ENCODE measurements at places on chromosomes 5 and 9. TPM values are rescaled to one million over a fixed set of nuclear protein-coding genes. Genes with fewer than 3 reads are reported as not detected.

Gene HTR4
- total RNA-seq: not detected

Gene FOXD4
- total RNA-seq: 0.33 TPM

Gene SPATA31C1
- not detected for total RNA-seq

Gene EIF4E1B
- not detected for total RNA-seq

Gene SCGB3A2
- total RNA-seq: not detected

Gene PCDHB8
- total RNA-seq: 0.19 TPM

Gene LMX1B
- 0.77 TPM for total RNA-seq

Gene C6
- total RNA-seq: not detected

Gene GRM6
- not detected for total RNA-seq

Gene NXNL2
- total RNA-seq: 0.85 TPM

Gene COL27A1
- total RNA-seq: 9.4 TPM

Gene ARHGEF39
- total RNA-seq: 16.1 TPM

Gene TMEM174
- not detected for total RNA-seq

Gene EXOSC3
- total RNA-seq: 78.2 TPM

Gene MSX2
- total RNA-seq: 4.6 TPM

Gene WDR36
- total RNA-seq: 17.4 TPM

Gene B4GALT1
- 196 TPM for total RNA-seq

Gene ADCY2
- not detected for total RNA-seq

Gene SYNPO
- 26.6 TPM for total RNA-seq

Gene SFXN1
- total RNA-seq: 91.3 TPM

Gene TAF11L10
- not detected for total RNA-seq

Gene PCDHB10
- total RNA-seq: not detected

Gene LMAN2
- total RNA-seq: 194 TPM

Gene NTNG2
- total RNA-seq: 3.1 TPM

Gene LCN15
- not detected for total RNA-seq

Gene SH2D3C
- total RNA-seq: 0.15 TPM

Gene NNT
- 11.7 TPM for total RNA-seq

Gene F2RL2
- 3.3 TPM for total RNA-seq

Gene SLC45A2
- not detected for total RNA-seq

Gene BAAT
- total RNA-seq: 0.23 TPM

Gene NUDT12
- total RNA-seq: 1.9 TPM

Gene WNT8A
- total RNA-seq: not detected

Gene IRF1
- 37.8 TPM for total RNA-seq

Gene PRDM9
- not detected for total RNA-seq

Gene TAF1L
- not detected for total RNA-seq

Gene ARSI
- 26.6 TPM for total RNA-seq

Gene SHISAL2B
- total RNA-seq: not detected

Gene TLX3
- total RNA-seq: not detected

Gene GM2A
- 17.3 TPM for total RNA-seq

Gene TRAF1
- total RNA-seq: 2.5 TPM

Gene PDLIM4
- total RNA-seq: 0.64 TPM

Gene GPR150
- total RNA-seq: 0.16 TPM

Gene OMD
- total RNA-seq: not detected

Gene HK3
- not detected for total RNA-seq

Gene SAP30L
- total RNA-seq: 29.0 TPM

Gene BNC2
- total RNA-seq: 4.1 TPM

Gene HEMGN
- total RNA-seq: not detected

Gene SLC25A2
- total RNA-seq: not detected

Gene ECM2
- total RNA-seq: 0.15 TPM

Gene TTC16
- total RNA-seq: not detected

Gene PLPPR1
- total RNA-seq: not detected

Gene GRIN3A
- total RNA-seq: not detected

All from A549 treated with Mapracorat at 1 μM for 4 hours (cell line).